ENCODE measurements at places on chromosomes 5 and 9. TPM values are rescaled to one million over a fixed set of nuclear protein-coding genes. Genes with fewer than 3 reads are reported as not detected.

The TMC1 gene
- not detected for total RNA-seq

The TAF11L10 gene
- total RNA-seq: not detected

The RNF183 gene
- total RNA-seq: not detected

DNA sequence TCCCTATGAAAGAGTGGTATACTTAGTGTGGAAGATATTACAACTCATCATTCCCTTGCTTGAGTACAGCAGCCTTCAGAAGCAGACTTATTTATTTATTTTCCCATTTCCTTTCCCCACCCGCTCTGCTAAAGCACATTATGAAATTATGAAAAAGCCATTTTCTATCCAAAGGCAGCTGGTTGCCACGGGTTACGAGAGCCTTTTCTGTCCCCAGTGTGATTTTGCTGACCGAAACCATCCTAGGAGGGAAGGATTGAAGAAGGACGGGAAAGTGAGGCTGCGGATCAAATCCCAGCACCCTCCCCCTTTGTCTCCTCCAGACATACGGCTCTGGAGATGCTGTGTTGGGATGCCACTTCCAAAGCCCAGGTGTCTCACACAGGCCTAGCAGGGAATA, 246.9 kb downstream of the TLR4 start:
- H3K27ac ChIP-seq: no peak overlapping the region
- no peaks in the 10 kb centered on the region for H3K4me1 ChIP-seq
- H3K27me3 ChIP-seq: peaks cover 4% of the 10 kb centered on the region
- no peak for DNase-seq

The PTGER4 gene
- total RNA-seq: 68.0 TPM

The SEMA4D gene
- total RNA-seq: 2.0 TPM

DNA sequence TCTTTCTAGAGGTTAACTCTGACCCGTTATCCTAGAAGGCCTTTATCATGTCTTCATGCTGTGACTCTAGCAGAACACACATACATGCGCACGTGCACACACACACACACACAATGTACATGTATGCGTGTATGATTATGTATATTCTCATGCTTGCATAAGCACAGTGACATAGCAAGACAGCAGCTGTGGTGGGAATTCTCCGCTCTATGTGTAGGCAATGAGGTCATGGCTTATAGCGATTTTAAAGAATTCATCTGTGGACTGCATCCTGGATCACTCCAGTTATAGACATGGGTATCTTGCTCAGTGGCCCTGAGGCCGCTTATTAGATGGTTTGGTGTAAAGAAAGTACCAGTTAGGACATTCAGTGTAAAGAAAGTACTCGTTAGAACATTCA, 106.2 kb downstream of the FBXL7 start:
- peaks cover 15% of the 10 kb centered on the region for H3K4me1 ChIP-seq
- no peaks in the 10 kb centered on the region for H3K27me3 ChIP-seq
- no peak for DNase-seq
- H3K36me3 ChIP-seq: peaks cover 11% of the 10 kb centered on the region

- H3K36me3 ChIP-seq: peaks cover 2% of the 10 kb centered on the region
- H3K27ac ChIP-seq: no peak overlapping the region
- no peak for DNase-seq
- no peaks in the 10 kb centered on the region for H3K27me3 ChIP-seq
- H3K4me1 ChIP-seq: peaks cover 25% of the 10 kb centered on the region
These were observed 30.2 kb upstream of the CDKN2B start for GRCh38 chr9:22039258-22039657.

The SPATA31C1 gene
- not detected for total RNA-seq

GRCh38 chr9:137168573-137168903, 1.3 kb downstream of the LRRC26 start:
- peaks cover 23% of the 10 kb centered on the region for H3K27me3 ChIP-seq
- H3K4me3 ChIP-seq: peak overlapping the region; percentile 55
- H3K27ac ChIP-seq: no peak overlapping the region
- DNase-seq: no peak
- H3K4me1 ChIP-seq: peaks cover 5% of the 10 kb centered on the region

GRCh38 chr5:72812488-72812887, 4.0 kb upstream of the TNPO1 start:
- H3K36me3 ChIP-seq: peaks cover 4% of the 10 kb centered on the region
- no peak for DNase-seq
- peaks cover 12% of the 10 kb centered on the region for H3K4me1 ChIP-seq
- no peak overlapping the region for H3K4me3 ChIP-seq

DNA sequence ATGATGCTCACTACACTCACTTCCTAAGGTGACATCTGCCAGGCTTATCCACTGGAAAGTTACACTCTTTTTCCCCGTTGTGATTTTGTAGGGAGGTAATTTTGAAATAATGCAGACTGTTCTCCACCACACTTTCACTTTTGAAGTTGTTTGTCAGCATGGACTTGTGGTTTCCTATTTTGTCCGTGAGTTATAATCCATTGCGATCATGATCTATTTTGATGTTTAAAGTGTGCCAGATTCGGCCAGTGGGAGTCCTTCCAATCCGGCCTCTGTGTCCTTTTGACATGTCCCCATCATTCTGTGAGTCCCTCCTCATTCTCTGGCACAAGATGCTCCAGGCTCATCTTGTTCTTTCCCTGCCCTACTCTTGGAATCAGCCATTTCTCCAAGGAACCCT, 211.3 kb upstream of the KLF4 start:
- H3K27ac ChIP-seq: no peak overlapping the region
- H3K36me3 ChIP-seq: no peaks in the 10 kb centered on the region
- H3K27me3 ChIP-seq: peaks cover 13% of the 10 kb centered on the region
- H3K4me1 ChIP-seq: peaks cover 9% of the 10 kb centered on the region
- no peak overlapping the region for H3K4me3 ChIP-seq

DNA sequence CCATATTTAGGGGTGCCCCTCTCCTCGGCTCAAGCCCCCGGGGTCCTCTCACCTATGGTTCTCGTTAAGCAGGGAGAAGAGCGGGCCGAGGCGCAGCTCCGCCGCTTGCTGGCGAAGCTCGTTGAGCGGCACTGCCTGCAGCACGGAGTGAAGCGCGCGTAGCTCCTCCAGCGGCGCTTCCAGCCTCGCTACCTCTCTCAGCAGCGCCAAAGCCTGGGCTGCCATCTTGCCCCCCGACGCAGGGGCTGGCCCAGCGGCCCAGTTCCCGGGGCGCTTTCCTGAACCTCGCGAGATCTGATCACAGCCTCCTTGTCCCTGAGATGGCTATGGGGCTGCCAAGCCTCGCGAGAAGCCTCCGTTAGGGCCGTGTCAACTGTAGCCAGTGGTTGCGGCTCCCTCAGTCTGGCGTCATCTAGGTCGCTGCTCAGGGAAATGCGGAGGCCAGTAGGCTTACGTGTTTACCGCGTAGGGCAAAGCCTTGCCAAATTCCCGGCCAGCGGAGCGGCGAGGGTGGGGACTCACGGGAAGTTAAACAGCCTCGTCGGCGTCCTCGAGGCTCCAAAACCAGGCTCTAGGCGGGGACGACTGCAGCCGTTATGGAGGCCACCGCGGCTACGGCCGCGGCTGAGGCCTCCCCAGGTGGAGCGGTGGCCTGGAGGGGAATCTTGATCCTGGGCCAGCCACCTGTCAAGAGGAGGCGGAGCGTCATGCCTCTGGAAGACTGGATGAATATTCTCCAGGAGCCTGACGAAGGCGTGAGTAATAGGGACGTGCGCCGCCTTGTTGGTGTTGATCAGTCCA, at the start of gene PSMD5:
Gene PSMD5 (minus strand): TSS at position 238 of the 801 bp plus-strand sequence. CDS start 13 bp downstream, at position 225.
- H3K27ac ChIP-seq: peak within 1 kb of the TSS; percentile 95
- DNase-seq: peak; percentile 98
- peak within 1 kb of the TSS; percentile 87 for H3K4me3 ChIP-seq
- H3K27me3 ChIP-seq: no peaks in the 10 kb centered on the region
- H3K36me3 ChIP-seq: peaks cover 15% of the 10 kb centered on the region

GRCh38 chr5:141484641-141485311, at the start of gene PCDHGC4:
Gene PCDHGC4, plus strand, starts transcription at chr5:141485030. Its CDS starts 144 bp downstream, at chr5:141485174.
- peaks cover 29% of the 10 kb centered on the region for H3K36me3 ChIP-seq
- no peak for DNase-seq
- no peaks in the 10 kb centered on the region for H3K27me3 ChIP-seq
- peak within 1 kb of the TSS; percentile 6 for H3K27ac ChIP-seq
- H3K4me3 ChIP-seq: peak within 1 kb of the TSS; percentile 72

DNA sequence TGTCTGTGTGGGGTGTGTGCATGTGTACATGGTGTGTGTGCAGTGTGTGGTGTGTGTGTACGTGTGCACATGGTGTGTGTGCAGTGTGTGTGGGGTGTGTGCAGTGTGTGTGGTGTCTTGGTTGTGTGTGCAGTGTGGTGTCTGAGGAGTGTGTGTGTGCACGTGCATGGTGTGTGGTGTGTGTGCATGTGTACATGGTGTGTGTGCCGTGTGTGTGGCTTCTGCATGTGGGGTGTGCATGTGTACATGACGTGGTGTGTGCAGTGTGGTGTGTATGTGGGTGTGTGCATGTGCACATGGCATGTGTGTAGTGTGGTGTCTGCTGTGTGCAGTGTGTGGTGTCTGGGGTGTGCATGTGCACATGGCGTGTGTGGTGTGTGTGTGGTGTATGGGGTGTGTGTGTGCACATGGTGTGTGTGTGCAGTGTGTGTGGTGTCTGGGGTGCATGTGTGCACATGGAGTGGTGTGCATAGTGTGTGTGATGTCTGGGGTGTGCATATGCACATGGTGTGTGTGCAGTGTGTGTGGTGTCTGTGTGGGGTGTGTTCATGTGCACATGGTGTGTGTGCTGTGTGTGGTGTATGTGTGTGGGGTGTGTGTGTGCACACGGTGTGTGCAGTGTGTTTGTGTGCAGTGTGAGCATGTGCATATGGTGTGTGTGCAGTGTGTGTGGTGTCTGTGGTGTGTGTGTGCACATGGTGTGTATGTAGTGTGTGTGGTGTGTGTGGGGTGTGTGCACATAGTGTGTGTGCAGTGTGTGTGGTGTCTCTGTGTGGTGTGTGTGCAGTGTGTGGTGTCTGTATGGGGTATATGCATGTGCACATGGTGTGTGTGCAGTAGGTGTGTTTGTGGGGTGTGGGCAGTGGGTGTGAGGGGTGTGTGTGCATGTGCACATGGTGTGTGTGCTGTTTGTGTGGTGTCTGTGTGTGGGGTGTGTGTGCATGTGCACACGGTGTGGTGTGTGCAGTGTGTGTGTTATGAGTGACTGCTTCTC, 40.6 kb upstream of the ZNG1F start:
- H3K36me3 ChIP-seq: no peaks in the 10 kb centered on the region
- no peaks in the 10 kb centered on the region for H3K27me3 ChIP-seq
- peak; percentile 89 for DNase-seq

- H3K4me3 ChIP-seq: no peak overlapping the region
- no peaks in the 10 kb centered on the region for H3K36me3 ChIP-seq
- no peaks in the 10 kb centered on the region for H3K27me3 ChIP-seq
- H3K27ac ChIP-seq: no peak overlapping the region
These were observed 12.1 kb upstream of the IQGAP2 start for GRCh38 chr5:76391014-76391413.

- H3K27ac ChIP-seq: no peak overlapping the region
- H3K4me1 ChIP-seq: no peaks in the 10 kb centered on the region
- no peak for DNase-seq
- H3K36me3 ChIP-seq: no peaks in the 10 kb centered on the region
- peaks cover 34% of the 10 kb centered on the region for H3K27me3 ChIP-seq
- H3K4me3 ChIP-seq: no peak overlapping the region
These were observed 129.7 kb downstream of the CEMIP2 start for GRCh38 chr9:71638627-71639026.

The C9 gene
- total RNA-seq: not detected

DNA sequence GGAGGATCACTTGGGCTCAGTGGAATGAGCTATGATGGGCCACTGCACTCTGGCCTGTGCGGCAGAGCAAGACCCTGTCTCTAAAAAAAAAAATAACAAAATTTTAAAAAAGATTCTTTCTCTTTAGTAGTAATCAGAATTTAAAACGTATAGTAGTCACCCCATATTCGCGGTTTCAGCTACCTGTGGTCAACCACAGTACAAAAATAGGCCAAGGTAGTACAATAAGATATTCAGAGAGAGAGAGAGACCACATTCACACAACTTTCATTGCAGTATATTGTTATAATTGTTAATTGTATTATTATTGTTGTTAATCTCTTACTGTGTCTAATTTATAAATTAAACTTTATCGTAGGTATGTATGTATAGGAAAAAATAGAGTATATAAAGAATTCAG, 18.7 kb downstream of the INIP start:
- DNase-seq: no peak
- H3K27me3 ChIP-seq: no peaks in the 10 kb centered on the region
- H3K4me1 ChIP-seq: peaks cover 3% of the 10 kb centered on the region
- H3K4me3 ChIP-seq: no peak overlapping the region
- peaks cover 8% of the 10 kb centered on the region for H3K36me3 ChIP-seq

The GADD45G gene
- 1.0 TPM for total RNA-seq

The CD72 gene
- 0.91 TPM for total RNA-seq

The LOX gene
- 75.8 TPM for total RNA-seq

The C9orf50 gene
- not detected for total RNA-seq

DNA sequence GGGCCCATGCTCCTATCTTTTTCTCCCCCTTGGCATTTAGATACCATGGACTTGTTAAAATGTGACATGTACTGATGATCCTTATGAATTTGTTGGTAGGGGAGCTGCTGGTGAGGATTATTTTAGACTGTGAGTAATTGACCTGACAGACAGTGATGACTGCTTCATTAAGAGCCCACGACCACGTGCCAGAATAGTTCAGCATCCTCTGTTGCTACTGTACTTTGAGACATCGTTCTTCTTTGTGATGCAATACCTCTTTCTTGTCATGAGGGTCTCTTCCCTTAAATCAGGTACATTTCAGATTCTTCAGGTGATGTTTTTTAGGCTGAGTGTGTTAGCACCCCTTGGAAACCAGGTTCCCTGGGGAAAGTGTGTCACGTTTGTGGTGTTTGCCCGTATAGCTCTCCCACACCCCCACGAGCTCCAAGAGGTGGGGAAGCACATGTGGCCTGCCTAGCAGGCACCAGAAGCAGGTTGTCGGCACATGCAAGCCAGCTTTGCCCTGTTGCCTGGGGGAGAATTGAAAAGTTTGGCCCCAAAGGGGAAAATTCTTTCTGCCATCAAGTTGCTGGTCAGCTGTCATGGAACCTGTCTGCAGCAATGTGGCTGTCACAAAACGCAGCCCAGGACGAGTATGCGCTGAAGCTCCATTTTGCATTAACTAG, 25.1 kb downstream of the QRFP start:
- no peak overlapping the region for H3K4me3 ChIP-seq
- H3K4me1 ChIP-seq: peaks cover 8% of the 10 kb centered on the region
- no peaks in the 10 kb centered on the region for H3K27me3 ChIP-seq
- DNase-seq: no peak

The LRRC19 gene
- total RNA-seq: not detected

- DNase-seq: no peak
- peaks cover 19% of the 10 kb centered on the region for H3K27me3 ChIP-seq
- no peak overlapping the region for H3K27ac ChIP-seq
- H3K36me3 ChIP-seq: no peaks in the 10 kb centered on the region
- no peaks in the 10 kb centered on the region for H3K4me1 ChIP-seq
These were observed 59.6 kb downstream of the PRUNE2 start for GRCh38 chr9:76846297-76846696.

The DRD1 gene
- total RNA-seq: not detected

- no peak overlapping the region for H3K27ac ChIP-seq
- no peak for DNase-seq
- H3K27me3 ChIP-seq: no peaks in the 10 kb centered on the region
- H3K4me1 ChIP-seq: peaks cover 78% of the 10 kb centered on the region
- no peak overlapping the region for H3K4me3 ChIP-seq
These were observed 18.3 kb upstream of the TEK start for GRCh38 chr9:27090711-27091110.

GRCh38 chr9:116959809-116960208, 272.7 kb downstream of the TRIM32 start:
- H3K27me3 ChIP-seq: no peaks in the 10 kb centered on the region
- H3K4me1 ChIP-seq: no peaks in the 10 kb centered on the region
- DNase-seq: no peak

The TSSK1B gene
- 0.42 TPM for total RNA-seq

The SAP30L gene
- 53.2 TPM for total RNA-seq

The PRKACG gene
- total RNA-seq: not detected

Measured in osteocyte (in vitro differentiated cells).